ENCODE measurements at places on chromosomes 7 and 10.

DNA sequence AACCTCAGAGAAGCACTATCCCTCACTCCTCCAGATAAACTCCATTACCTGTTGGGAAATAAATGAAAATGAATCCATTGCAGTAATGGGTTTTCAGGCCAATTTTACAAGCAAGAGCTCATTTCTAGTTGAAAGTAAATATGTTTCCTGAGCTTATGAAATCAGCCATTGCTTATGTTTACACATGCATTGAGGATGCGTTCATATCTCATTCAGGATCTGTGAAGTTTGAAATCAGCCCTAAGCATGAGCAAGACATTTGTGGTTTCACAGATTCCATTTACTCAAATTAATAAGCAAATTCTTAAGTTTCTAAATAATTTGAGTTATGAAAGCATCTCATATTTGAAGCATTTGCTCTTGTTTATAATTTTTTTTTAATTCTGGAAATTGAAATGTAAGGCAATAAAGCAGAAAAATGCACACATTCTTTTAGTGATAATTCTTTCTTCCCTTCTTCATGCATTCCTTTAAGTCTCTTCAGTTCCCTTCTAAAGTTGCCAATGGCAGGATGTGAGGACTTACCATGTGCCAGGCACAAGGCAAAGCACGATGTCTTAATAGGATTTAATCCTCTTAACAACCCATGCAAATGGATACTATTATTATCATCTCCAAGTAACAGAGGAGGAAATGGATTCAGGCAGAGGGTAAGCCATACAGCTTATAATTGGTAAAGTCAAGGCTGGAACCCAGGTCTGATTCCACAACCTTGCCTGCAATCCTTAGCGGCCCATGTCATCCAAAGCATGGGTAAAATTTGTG, 35.0 kb upstream of the CTTNBP2 start:
- DNase-seq = no peak

GRCh38 chr7:158161194-158161593, 426.4 kb downstream of the PTPRN2 start:
- DNase-seq = no peak

DNA sequence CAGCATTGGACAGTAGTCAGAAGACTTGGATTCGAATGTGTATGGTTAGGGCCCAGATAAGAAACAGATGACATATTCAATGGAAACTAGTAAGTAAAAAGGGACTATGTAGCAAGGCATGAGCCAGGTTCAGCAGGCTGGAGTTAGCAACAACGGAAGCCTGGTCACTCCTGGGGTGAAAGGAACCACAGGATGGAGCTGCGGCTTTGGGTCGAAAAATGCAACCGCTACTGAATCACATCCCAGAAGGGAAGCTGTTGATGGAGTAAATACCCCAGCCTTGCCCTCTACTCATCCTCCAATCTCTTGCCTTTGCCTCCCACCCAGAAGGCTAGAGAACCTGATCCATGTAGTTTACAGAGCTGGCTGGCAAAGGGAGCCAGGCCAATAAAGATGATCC, 37.5 kb upstream of the EGR2 start:
- DNase-seq = no peak

DNA sequence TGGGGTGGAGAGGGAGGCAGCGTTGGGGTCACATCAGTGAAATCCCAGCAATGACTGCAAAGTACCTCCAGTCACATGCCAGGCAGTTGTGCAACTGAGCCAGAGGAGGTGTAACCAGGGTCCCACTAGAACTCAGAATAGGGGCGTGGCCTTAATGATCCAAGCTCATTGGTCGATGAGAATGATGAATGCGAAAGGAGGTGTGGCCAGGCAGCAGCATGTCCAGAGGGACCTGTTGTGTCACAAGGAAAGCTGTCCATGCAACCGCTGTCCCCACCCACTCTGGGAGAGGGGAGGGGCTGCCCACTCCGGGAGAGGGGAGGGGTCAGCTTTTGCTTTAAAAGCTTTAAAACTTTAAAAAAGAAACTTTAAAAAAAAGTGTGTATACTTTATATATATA, 25.3 kb upstream of the MTPAP start:
- DNase-seq = no peak

GRCh38 chr7:24395512-24395911, 111.5 kb downstream of the NPY start:
- DNase-seq = no peak

DNA sequence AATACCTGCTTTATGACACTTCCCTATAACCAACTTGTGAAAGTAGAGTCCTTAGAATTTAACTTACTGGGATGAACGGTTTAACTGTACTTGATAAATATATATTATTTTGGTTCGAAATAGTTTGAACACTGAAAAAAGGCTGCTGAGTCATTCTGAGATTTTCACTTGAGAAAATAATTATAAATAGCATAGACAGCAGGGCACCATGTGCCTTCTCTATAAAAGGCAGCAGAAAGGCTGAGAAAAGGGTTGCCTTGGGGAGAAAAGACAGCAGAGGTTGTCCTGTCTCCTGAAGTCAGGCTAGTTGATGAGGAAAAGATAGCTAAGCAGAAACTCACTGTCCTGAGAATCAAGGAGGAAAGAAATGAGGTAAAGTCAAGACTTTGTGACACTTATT, 92.4 kb downstream of the CTTNBP2 start:
- DNase-seq = no peak

GRCh38 chr10:75982611-75983369, 551.4 kb downstream of the LRMDA start:
- peak; percentile 63 for DNase-seq

- no peak for DNase-seq
These were observed 143.1 kb upstream of the CAV2 start for GRCh38 chr7:116356333-116356965.

DNA sequence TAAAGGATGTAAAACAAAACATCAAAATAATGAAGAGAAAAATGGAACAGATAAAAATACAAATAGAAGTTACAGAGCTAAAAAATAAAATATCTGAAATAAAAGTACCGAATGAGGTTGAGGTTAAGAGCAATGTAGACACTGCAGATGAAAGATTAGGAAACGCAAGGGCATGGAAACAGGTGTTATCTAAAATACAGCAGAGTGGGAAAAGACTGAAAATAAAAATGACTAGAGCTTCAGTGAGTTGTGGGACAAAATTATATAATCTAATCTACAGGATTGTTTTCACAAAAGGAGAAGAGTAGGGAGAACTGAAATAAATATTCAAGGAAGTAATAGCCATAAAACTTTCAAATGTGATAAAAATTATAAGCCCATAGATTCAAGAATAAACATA, 123.8 kb downstream of the PTEN start:
- DNase-seq = no peak

GRCh38 chr10:121081306-121081705, 230.1 kb downstream of the WDR11 start:
- DNase-seq = no peak

DNA sequence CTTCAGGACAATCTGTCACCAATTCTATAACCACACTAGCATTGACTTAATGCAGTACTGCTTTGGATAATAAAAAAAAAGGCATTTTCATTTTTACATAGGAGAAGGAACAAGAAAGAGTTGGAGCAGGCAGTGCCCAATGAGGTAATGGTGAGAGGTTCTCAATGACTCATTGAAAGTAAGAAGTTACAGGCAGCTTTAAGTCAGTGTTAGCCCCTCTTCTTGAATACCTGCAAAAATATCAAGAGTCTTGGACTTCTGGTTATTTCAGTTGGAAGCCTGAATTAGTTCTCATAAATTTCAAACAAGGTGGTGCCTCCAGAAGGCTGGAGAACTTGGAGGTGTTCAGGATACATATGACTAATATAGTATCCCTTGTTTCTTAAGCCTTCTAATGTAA, 422.5 kb downstream of the HTR7 start:
- no peak for DNase-seq

DNA sequence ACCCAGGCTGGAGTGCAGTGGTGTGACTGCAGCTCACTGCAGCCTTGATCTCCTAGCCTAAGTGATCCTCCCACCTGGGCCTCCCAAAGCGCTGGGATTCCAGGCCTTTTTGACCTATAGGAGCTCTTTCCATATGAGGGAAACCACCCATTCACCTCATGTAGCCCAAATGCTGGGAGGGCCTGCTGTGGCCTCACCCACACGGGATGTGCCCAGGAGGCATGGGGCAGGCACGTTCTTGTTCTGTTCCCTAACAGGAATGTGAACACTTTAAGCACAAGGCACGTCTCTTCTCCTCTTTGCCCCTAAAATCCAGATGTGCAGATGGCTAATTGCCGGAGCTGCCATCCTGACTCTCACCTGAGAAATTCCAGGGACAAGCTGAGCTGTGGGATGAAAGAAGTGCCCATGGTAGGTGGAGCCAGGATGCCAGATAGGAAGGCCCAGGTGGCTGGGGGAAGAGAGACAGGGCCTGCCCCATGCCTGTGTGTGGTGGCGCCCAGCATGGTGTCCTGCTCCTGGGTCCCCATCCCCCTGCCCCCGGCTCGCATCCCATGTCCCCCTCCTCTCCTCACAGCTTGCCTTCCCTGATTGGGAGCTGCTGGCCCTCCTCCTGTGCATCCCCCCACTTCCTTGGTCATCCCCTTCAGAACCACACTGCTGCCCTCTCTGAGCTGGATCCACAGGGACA, 17.3 kb downstream of the CAMK2B start:
- no peak for DNase-seq

GRCh38 chr10:47088656-47089354, 177.6 kb downstream of the PTPN20 start:
- DNase-seq = no peak

DNA sequence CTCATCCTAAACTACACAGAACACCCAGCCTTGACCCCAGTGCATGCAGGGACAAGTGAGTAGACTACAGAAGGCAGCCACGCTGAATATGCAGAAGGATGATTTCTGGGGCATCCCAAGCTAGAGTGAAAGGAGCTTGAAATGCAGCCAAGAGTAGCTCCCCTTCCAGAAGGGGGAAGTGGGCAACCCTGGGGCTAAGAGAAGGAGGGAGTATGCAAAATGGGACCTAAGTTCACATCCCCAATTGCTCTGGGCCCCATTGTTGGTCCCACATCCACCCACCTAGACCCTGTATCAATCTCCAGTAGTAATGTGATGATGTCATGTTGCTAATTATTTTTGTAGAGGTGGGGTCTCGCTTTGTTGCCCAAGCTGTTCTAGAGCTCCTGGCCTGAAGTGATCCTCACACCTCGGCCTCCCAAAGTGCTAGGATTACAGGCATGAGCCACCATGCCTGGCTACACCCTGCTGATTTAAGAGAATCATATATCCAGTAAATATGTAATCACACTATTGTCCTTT, 5.6 kb upstream of the PSTK start:
- DNase-seq = no peak

DNA sequence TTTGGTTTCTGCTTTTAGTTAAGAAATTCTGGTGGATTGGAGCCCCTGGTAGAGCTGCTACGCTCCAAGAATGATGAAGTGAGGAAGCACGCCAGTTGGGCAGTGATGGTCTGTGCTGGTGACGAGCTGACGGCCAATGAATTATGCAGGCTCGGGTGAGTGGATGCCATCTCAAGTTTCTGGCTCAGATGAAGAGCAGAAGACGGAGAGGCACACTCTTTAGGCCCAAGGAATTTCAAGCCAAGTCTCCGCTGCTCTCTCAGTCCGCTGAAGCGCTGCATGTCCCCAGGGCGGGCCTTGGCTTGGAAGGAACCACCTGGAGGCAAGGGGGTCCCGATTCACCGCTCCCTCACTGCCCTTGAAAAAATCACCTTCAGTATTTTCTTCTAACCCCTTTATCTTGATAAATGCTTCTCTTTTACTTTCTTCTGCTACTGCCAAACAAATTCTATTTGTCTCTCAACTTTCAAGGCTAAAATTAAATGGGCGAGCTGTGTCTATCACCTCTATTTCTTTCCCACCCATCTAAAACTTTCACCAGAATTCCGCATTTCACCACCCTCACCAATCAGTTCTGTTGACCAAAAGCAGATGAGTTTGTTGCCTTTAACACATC, 74.2 kb downstream of the ARMC3 start:
- no peak for DNase-seq

DNA sequence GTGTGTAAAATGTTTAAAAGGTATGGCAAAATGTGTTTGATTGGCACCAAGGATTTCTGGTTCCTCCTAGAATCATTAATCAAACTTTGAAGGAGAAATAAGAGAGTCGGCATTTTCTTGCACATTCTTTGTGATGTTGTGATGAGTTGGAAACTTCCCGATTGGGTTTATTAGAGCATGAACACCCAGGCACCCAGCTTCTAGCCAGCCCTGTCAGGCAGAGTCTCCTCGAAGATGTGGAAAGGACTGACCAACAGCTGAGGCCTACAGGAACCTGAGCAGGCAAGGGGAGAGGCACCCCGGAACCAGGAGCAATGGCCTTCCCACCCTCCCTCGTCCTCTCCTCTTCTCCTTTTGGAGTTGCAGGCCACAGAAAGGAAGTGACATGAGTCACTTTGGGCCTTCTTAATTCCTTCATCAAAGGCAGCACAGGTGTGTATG, 68.7 kb downstream of the EGFR start:
- no peak for DNase-seq
